Mammary epithelial cell (primary cell): ENCODE measurements at places on chromosomes 2 and 18. TPM values are rescaled to one million over a fixed set of nuclear protein-coding genes. Genes with fewer than 3 reads are reported as not detected.
A peak's percentile ranks its signal among the peaks of the same experiment; 100 is the strongest.

GRCh38 chr2:113077921-113078320 lies 10.2 kb downstream of the IL1F10 start:
- DNase-seq, result peak; percentile 96

DNA sequence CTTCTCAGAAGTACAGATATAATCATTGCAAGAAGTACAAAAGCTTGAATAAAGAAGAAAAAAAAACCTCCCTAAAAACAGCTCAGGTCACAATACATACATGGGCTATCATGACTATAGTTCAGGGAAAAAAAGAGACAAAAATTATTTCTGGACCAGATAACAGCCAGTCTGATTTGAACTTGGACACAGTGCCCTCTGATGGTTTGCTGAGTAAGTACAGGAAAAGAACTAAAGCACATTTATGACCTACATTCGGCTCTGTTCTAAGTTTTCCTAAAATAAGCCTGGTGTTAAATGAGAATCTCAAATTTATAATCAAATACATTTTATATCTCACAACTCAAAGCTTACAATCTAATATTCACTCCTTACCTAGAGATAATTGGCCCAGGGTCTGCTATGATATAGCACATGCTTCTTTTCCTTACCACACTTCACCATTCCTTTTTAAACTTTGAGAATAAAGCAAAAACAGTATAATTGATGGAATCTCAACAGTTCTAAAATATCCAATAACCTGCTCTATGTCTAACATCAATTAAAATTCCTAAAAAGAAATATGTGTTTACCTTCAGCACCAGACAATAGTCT lies 81.1 kb downstream of the RAPH1 start:
- peak; percentile 21 for DNase-seq

DNA sequence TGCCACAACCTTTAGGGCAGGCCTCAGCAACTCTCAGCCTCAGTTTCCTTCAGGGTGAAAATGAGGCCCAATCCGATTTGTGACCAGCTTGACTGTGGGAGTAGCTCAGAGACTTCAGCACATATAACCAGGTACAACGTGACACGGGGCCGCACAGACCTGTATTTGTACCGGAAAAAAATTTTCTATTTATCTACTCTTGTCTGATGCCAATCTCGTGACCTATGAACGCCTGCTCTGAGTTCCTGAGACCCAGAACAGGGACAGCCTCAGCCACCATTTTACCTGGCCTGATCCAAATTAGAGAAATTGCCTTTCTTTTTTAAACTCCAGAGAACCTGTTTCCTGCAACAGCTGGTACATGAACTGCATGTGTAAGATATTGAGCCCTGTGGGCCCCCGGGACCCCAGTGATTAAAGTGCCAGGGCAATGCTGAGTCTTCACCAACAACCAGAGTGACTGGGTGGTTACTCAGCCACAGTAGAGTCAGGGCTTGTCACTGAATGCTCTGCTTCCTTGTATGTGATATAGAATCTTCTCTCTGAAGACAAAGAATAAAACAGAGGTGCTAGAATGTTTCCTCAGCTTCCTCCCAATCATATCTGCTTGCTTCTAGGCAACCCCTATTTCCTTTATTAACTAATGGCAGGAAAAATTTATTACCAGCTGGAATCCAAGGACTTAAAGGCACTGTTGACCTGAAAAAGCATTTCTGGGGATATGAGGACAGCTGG lies 47.8 kb upstream of the FZD7 start:
- peak; percentile 35 for DNase-seq

DNA sequence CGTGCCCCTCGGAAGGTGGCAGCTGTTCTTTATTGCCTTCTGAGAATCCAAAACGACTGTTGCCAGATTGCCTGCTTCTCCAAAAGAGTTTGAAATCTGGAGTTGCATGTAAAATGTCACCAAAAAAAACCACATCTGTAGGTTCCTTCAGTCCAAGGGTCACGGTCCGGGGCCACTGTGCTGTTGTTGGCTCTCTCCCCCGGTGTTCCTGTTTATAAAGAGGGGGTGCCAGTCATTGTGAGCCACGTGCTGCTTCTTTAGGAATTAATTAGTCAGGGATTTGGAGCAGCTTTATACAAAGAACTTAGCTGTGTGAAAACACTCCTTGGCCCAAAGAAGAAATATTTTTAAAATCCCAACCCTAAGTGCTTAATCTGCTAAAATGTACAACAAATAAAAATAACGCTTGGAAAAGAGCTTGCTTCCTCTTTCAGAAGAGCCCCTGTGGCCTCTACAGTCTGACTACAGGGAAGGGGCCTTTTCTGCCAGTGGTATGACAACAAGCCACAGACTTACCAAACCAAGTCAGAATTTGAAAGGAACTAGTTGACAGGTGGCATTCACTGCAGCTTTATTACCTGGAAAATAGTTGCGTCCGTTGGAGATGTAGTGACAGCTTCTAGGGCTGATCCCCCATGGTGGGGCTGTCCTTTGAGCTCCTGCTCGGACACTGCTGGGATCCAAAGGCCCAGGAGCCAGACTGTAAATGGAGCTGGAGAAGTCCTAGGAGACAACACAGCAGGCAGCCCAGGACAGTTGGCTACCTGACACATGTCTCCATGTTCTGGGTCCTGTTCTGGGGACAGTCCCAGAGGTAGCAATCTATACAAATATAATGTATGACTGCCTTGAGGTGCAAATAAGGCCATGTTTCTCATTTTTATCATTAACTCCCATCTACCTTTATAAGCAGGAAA lies 84.5 kb upstream of the SLC1A4 start:
- DNase-seq, result no peak

DNA sequence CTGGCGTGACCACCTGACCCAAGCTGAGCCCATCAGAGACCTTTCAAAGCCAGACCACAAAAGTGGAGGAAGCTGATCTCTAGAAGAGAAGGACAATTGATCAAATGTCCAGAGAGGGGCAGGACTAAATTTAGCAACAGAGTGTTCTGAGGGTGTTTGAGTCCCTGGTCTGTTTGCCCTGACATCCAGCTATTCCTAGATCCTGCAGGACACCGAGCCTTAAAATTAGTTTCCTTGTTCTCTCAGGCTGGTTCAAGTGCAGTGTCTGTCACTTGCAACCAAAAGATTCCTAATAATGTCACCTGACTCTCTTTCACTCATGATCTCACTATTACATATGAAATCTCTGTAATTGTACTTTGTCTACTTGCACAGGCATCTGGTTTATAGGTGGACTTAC lies 33.0 kb upstream of the NPAS2 start:
- no peak for DNase-seq

DNA sequence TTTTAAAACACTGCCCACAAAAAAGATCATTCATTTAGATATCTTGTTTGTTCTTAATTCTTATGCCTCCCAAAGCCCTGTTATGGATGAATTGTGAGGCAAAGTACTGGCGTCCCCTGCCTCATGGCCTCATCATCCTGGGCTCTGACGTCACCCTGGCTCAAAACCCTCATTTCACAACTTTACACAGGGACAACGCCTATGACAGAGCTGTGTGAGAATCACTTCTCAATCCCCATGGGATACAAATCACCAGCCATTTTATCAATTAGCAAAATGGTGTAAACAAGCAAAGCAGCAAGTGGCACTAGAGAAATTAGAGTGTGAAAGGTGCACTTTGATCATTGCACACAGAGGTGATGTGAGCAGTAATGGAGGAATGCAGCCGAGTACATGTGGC lies 16.6 kb downstream of the FHOD3 start:
- DNase-seq, result no peak

- DNase-seq, result no peak
Observed at GRCh38 chr2:42752314-42752713, 11.6 kb downstream of the OXER1 start.

DNA sequence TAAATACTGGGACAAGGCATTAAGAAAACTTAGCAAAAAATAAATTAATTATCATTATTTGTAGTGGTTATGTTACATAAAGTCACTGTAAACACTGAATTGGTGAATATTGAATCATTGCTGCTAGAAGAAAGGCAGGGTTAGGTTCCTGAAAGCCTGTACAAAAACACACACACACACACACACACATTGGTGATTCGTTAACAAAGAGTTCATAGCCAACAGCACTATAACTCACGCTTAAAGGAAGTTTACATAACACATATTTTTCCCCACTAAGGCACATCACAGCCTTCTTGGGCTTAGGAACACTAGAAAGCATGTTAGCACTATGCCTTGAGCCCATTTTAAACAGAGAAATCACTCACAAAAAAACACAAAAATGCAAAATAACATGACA lies 690.0 kb upstream of the PIK3C3 start:
- DNase-seq, result peak; percentile 24

GRCh38 chr2:225113371-225114015 lies 71.2 kb upstream of the DOCK10 start:
- no peak for DNase-seq

- peak; percentile 30 for DNase-seq
Observed at GRCh38 chr2:179340678-179341077, 76.0 kb upstream of the SESTD1 start.

DNA sequence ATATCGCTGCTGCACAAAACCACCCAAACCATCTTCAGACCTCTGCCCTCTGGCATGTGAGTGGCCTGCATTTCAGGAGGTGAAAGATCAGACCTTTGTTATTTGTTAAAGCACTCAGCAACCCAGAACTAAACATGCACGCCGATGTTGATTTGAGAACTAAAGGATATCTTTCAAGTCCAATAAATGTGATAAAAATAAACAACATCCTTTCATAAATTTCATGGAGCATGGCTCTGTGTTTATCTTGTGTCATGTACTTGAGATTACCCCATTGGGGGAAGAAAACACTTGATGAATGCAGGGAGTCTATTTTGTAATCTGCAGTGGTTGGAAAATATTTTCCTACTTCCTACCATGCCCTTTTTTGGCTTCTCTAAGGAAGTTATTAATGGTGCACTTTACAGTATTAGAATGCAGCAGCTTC lies 70.8 kb upstream of the GATA6 start:
- no peak for DNase-seq

DNA sequence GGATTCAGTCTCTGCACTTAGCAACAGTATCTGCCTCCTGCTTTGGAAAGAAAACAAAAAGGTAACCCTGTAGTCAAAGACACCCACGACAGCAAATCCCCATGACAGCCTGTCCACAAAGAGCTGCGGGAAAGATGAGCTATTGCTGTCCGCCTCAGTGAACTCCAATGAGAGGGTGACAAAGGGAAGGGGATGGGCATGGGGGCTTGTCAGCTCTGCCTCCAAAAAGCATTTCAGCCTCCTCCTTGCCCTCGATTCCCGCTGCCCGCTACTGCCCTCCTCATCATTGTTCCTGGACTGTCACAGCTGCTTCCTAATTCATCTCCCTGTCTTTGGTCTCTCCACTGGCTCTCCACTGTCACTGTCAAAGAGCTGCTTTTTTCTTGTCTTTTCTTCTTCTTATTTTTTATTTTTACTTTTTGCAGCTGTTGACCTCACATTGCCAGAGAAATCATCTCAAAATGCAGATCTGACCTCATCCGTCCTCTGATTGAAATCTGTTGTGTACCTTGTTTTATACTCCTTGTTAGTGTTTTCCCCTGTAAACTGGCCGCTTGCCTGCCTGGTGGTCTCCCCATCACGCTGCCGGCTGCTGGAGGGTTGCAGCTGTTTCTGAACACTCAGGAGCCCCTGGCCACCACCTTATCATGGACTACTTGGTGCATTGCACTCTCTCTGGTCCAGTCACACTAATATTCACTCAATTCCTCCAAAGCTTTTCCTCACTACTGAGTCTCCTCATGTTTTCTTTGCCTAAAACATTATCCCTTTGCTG lies 7.9 kb upstream of the E2F6 start:
- DNase-seq, result no peak

DNA sequence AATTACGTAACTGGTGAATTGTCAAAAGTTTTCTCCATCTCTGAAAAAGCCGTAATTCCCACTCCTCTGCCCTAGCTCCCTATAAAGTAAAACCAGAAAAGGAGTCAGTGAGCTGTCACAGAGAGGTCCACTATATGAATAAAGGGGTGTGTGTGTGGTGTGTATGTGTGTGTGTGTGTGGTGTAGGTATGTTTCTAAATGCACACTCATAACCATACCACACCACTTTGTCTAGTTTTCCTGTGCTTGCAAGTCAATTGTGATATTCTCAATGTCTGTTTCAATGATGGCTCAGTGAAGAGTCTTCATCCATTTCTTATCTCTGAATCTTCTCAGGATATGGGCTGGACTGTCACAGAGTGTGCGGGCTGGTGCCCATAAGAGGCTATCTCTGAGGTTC lies 54.8 kb upstream of the CCDC68 start:
- DNase-seq, result no peak

DNA sequence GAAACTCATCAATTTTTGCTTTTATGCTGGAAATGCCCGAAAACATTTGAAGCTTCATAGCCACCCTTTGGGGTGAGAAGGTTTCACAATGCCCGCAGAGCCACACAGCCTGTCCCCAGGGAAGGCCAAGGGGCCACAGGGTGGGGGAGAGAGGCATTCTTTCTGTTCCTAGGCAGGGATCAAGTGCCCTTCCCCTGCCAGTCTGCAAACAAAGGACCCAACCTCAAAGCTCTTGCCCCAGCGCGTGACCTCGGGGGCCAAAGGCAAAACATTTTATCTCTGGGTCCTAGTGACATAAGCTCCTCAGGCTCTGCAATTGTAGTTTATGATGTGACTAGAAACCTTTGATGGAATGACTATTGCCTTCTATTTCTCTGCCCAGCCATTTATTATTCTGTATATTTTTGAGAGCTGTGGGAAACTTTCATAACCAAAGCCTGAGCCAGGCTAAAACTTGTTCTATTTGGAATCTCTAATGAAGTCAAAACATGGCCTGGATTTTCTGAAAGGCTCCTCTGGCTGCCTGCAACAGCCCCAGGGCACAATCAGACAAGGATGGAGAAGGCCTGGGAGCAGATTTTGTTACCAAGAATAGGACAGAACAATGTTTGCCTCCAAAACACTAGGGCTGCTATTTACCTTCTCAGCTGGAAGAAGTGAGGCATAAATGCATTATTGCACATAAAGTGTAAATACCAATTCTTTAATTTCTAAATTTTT lies 137.2 kb upstream of the KCTD1 start:
- no peak for DNase-seq

DNA sequence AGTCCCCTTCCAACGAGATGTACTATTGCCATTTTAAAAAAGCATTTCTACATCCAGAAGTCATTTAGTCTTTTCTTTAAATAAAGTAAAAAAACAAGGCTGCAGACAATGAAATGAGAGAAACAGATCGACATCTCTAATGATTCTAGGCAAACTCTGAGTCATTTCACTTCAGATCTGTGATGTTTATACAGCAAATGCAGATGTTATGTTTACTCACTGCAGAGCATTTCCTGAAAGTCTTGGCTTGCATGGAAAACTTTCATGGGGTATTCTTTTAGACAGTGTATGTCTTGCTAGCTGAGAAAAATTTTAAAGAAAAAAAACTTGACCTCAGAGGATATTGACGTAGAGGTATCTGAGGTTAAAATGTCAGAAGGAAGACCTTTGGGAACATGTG lies 797.4 kb downstream of the CNTNAP5 start:
- DNase-seq, result no peak

GRCh38 chr18:8870528-8870927 lies 165.2 kb downstream of the MTCL1 start:
- peak; percentile 92 for DNase-seq

GRCh38 chr2:39119732-39120520 lies 925 bp downstream of the SOS1 start:
- peak; percentile 59 for DNase-seq

- DNase-seq, result no peak
Observed at GRCh38 chr2:181991171-181991885, 5.7 kb downstream of the PPP1R1C start.

GRCh38 chr18:67468038-67468437 lies 48.5 kb downstream of the DSEL start:
- DNase-seq, result no peak

- peak; percentile 89 for DNase-seq
Observed at GRCh38 chr2:69253611-69254301, 133.3 kb downstream of the GFPT1 start.

Gene SLC30A3
- total RNA-seq, result 0.24 TPM in 1 of 2 replicates, not detected in the other

Gene SERPINB11
- not detected for total RNA-seq

Gene FSIP2
- total RNA-seq, result 1.1 and 3.0 TPM in 2 replicates

Gene COL3A1
- not detected in 2 replicates for total RNA-seq

Gene HOXD8
- not detected for total RNA-seq

Gene CREG2
- total RNA-seq, result under 0.01 TPM
